CD8-positive, alpha-beta T cell (primary cell): ENCODE measurements at places on chromosomes 5 and 9.

- no peak for DNase-seq
These were observed 126.3 kb downstream of the TRIO start for GRCh38 chr5:14269395-14269794.

- DNase-seq = no peak
These were observed 3.4 kb upstream of the CNTRL start for GRCh38 chr9:121071370-121071755.

DNA sequence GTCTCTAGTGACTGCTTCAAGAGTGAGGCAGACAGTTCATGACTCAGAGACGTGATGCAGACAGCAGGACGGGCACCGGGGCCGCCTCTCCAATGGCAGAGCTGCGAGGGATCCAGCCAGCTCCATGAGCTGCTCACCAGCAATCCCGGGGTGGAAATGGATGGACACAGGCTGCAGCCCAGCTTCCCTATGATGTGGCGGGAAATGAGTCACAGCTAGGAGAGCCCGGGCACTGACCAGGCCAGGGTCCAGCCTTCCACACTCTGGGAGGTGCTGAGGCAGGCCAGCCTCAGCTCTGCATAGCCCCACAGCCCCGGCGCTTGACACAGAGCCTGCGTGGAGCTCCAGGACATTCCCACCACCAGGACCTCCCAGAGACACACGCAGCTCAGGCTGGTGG lies 244.8 kb upstream of the IRX2 start:
- DNase-seq = no peak

GRCh38 chr9:130092910-130093309 lies 39.2 kb downstream of the GPR107 start:
- DNase-seq = no peak

GRCh38 chr9:79668956-79669355 lies 97.2 kb downstream of the TLE4 start:
- no peak for DNase-seq

DNA sequence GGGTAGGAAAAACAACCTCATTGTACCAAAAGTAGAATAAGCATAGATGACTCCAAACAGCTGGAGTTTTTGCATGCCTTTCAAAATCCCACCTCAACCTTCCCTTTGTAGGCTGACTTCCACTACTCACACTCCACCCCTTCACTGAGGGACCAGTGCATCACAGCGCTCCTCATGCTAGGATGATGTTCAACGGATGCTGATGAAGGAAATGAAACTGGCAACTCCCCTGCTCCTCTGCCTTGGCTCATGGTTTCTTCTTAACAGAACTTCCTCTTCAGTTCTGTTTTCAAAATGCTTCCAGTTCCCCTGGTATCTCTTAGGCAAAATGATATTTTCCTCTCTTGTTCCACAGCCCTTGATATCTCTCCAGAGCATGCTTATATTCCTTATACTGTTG lies 29.0 kb downstream of the LIFR start:
- no peak for DNase-seq

DNA sequence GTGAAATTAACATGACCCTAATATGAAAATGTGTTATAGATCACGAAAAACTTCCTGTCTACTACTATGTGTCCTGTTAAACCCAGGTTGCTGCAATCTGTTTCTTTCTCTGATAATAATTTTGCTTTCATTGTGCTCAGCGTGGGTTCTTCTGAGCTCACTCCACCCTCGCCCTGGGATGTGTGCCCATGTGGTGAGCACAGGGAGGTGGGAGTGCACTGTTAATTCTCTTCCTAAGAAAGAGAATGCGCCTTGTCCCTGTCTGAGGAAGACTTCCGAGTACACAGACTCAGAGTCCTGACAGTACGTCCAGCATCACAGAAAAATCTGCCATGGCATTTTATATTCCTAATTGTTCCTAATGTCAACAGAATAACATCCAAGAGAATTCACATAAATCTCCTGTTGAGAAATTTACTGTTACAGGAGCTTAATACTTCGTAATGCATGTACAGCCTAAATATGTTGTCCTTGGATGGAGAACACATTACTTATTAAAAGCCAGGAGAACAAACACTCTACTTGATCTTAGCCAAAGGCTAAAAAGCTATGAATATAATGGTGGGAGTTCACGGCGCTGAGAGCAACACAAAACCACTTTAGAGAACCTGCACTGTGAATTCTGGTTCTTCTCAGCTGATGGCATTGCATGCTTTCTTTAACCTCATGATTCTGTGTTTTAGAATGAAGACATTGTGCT lies 102.6 kb downstream of the PDE4D start:
- DNase-seq = no peak

DNA sequence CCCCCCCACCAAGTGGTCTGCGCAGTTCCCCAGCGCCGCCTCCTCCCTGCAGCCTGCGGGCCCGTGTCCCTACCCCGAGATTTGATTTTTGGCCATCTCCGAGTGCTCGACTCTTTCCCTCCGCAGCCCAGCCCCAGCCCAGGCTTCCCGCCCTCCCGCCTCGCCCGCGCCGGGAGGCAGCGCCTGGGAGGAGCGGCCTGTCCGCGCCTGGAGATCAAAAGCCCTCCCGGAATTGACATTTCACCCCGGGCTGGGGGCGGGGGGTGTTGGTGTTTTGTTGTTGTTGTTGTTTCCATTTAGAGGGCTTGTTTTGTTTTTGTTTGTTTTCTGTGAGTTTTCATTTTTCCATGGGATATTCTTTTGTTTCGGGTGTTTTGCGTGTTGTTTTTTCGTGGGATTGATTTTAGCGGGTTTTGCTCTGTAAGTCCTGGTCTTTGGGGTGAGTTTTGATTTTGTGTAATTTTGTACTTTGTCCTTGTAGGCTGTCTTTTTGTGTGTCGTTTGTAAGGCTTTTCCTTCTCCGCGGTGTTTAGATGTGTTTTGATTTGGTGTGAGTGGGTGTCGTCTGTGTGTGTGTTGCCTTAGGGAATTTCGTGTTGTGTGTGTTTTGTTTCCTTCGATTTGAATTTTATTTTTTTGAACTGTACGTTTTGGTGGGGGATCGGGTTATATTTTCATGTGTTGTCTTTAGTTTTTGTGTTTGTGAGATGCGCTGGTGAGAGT lies 1.7 kb upstream of the PAX5 start:
- DNase-seq = no peak

- no peak for DNase-seq
These were observed 296.4 kb downstream of the SLIT3 start for GRCh38 chr5:169004551-169004950.

GRCh38 chr5:93247105-93247504 lies 333.9 kb downstream of the NR2F1-AS1 start:
- DNase-seq = no peak

DNA sequence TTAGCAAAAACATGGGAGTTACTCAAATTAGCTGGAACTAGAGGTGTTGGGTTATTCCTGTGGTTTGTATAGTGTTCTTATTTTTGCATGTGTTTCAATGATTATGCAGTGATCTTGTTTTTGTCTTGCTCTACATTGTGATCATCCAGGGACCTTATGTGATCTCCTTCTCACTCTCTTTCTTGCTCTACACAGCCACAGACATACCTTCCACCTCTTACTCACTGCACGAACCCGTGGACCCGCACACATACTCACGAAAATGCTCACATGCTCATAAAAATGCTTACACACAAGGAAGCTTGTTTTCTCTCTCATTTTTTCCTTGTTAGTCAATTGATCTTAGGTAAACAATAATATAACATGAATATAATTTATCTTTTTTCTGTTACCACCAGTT lies 187.1 kb downstream of the KDM4C start:
- DNase-seq = no peak

DNA sequence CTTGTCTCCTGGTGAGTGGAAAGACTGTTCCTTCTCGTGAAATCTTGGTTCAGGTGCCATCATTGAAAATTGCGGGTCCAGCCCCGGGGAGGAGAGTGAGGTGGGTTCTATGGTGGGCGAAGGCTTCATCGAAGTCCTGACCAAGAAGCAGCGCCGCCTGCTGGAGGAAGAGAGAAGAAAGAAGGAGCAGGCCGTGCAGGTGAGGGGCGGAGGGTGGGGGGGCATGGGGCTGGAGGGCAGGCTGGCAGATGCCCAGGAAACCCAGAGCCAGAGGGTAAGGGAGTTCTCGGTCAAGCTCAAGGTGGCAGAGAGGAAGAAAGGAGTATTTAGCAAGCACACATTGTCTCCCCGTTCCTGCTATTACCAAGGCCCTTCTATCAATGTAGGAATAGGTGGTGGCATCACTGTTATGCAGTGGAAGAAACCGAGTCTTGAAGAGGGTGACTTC lies 24.3 kb upstream of the POMT1 start:
- peak; percentile 72 for DNase-seq

DNA sequence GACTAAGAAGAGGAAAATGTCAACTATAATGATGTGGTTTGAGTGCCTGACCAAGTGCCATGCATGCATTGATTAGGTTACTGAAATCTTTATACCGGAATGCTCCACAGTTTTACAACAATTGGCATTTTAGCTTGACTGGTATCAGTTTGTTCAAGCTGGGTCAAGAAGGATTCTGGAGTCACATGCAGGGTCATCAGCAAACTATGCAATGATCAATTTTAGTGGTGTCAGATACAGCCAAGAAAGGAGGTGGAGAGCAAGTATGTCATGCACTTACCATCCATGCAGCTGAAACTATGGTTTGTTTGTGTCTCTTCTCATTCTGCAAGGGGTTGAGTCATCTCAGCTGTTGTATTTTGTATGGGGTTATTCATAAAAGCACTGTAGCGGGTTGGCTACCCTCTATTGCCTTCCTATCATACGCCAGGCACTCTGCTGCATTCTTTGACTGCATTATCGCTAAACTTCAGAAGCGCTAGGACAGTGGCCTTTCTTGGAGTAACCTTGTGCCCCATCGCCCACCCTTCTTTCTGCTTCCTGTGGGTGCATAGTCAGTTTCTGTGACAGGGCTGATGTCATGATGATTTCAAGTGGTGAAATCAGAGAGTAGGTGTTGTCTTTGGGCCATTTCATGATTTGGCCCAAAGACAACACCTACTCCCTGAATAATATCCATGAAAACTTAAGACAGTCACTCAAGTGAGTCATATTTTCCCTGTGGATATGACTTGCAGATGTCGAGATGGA lies 145.4 kb downstream of the MTX3 start:
- DNase-seq = no peak

GRCh38 chr9:135326633-135327152 lies 152.9 kb upstream of the PPP1R26 start:
- DNase-seq = no peak

- no peak for DNase-seq
These were observed 80.7 kb downstream of the MVB12B start for GRCh38 chr9:126407114-126407870.
